ENCODE measurements at places on chromosomes 4 and X. TPM values are rescaled to one million over a fixed set of nuclear protein-coding genes. Genes with fewer than 3 reads are reported as not detected.

CENPU gene
- 5.4 TPM for total RNA-seq

SRPX gene
- 3,060 TPM for total RNA-seq

USP53 gene
- total RNA-seq, result 18.9 TPM

TEX13C gene
- total RNA-seq, result not detected

GPC3 gene
- 2.8 TPM for total RNA-seq
